Hippocampal formation (tissue), 2 donors: ENCODE measurements at places on chromosomes 6 and 20.
A peak's percentile ranks its signal among the peaks of the same experiment; 100 is the strongest.

DNA sequence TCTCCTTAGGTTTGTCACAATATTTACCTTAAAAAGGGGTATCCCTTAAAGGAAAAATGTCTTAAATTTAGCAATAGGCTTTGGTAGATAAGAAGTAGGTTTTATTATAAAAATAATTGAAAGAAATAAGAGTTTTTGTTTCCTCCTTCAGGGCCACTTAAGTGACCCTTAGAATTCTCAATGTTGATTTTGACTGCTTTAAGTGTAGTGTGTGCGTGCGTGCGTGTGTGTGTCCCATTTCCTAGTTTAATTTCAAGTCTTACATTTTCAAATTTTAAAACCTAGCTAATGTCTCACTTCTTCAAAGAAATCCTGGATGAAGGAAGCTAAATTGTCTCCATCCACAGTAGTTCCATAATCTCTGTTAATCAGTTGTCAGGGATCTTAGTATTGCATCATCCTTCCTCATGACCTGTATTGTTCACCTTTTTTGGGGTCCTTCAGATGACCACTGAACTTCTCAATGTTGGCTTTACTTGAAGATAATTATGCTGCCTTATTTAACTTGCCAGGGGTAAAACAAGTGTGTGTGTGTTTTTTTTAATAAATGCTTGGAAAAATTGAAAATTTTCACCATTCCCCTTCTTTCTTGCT, 50.7 kb upstream of the TFB1M start:
- DNase-seq, result no peak

GRCh38 chr6:123589973-123590372, 46.8 kb downstream of the TRDN start:
- no peak for DNase-seq

DNA sequence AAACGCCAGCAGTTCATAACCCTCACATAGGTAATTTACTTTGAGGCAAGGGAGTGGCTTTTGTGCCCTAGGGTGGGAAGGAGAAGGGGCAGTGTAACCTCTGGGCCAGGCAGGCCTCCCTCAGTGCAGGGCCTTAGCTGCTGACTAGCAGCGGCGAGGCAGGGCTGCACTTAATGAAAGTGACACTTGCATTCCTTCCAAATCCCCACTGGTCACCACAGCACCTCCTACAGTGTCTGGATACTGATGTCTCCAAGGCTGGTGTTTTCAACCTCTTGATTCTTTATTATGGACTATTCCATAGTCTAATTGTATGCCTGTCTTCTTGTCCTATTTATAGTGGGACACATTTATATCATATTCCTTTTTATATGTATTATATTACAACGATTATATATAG, 152.7 kb downstream of the LY86 start:
- DNase-seq, result no peak

DNA sequence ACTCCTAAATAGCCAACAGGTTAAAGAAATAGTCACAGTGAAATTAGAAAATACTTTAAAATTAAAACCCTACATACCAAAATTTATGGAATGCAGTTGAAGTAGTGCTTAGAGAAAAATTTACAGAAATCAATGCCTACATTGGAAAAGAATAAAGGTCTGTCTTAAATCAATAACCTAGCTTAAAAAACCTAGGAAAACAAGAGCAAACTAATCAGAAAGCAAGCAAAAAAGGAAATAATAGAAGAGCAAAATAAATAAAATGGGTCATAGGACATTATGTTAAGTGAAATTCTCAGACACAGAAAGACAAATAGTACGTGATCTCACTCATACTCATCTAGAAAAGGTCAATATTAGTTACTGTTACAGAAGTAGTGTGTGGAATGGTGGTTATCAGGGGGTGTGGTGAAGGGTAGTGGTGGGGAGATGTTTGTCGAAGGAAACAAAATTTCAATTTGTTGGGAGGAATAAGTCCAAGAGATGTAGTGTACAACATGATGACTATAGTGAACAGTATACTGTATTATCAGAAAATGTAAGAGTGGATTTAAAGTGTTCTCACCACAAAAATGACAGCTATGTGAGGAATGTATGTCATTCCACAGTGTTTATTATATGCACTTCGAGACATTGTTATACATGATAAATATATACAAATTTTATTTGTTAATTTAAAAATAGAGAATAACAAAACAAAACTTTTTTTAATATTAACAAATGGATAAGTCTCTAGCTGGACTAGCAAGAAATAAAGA, 423.6 kb downstream of the CDH26 start:
- DNase-seq, result no peak

DNA sequence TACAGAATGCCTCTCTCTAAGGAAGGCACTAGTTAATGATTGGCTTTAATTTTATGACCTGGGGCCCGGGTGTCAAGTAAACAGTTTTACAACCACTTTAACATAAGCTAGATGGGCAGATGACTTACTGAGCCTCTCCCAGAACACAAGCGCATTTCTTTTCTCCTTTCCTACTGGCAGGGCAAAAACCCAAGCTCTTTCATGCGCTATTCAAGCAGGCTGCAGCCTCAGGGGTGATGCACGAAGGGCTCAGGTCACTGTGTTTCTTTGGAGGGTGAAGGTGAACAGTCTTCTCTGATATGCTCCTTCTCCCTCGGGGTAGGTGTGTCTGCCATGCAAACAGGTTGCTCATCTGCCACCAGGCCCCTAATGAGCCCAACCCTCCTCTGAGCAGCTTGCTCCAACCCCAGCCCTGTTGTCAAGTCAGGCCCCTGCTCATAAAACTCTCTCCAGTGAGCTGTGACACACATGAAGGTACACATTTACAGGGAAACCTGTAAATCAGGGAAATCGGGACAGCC, 73.5 kb upstream of the CDH4 start:
- no peak for DNase-seq

DNA sequence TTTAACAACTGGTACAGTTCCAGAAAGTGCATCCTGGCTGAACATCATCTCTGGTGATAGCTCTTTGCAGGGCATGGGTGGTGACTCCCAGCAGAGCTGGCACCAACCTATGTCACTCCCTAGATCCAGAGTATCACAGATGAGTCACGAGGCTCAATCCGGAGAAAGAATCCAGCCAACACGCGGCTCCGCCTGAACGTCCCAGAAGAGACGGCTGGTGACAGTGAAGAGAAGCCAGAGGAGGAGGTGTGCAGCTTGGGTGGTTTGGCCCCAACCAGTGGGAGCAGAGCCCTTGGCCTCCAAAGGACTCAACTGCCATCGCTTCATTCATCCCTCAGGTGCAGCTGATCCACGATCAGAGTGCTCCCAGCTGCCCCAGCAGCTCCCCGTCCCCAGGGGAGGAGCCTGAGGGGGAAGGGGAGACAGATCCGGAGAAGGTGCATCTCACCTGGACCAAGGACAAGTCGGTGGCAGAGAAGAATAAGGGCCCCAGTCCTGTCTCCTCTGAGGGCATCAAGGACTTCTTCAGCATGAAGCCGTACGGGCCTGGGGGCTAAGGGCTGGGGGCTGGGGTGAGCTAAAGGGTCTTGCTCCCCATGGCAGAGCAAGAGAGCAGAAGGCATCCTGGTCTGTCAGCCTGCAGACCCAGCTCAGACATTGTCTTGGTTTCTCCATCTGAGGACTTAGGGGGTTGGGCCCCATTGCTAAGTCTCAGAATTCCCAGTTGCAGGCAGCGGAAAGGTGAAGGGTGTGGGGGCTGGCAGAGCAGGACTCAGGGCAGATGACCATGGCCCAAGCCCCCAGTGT, 27.2 kb downstream of the SLC12A5 start:
- DNase-seq, result no peak

GRCh38 chr6:143236151-143236798, 175.6 kb downstream of the AIG1 start:
- DNase-seq, result no peak

DNA sequence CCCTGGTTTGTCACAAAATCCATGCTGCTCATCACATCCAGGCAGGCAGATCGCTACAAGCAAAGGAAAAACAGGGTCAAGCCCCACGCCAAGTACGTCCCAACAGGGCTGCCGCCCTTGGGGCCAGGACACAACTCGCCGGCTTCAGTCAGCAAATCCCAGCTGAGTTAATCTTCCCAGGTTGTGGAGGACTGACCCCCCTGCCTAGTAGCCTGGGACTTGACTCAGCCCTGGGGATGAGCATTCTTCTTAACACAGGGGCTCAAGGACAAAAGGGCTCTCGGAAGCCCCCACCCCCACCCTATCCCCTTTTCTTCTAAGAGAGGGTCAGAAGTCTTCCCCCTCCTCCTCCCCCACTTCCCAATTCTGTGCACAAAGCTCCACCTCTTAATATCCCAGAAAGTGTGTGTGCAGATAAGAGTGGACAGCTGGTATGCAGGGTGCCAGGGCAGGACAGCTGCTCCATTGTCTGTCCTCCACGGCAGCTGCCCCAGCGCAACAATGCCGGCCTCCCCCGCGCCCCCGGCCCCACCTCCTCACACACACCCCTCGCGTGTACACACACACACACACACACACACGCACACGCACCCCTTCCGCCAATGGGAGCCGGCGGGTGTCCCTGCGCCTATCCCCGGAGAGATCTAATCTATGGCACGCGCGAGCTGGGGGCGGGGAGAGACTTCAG, 4.5 kb downstream of the DLL1 start:
- DNase-seq, result peak; percentile 64

GRCh38 chr20:23161968-23162696, 76.0 kb upstream of the CD93 start:
- DNase-seq, result no peak

- no peak for DNase-seq
Observed at GRCh38 chr6:111805511-111806164, 67.6 kb downstream of the FYN start.

DNA sequence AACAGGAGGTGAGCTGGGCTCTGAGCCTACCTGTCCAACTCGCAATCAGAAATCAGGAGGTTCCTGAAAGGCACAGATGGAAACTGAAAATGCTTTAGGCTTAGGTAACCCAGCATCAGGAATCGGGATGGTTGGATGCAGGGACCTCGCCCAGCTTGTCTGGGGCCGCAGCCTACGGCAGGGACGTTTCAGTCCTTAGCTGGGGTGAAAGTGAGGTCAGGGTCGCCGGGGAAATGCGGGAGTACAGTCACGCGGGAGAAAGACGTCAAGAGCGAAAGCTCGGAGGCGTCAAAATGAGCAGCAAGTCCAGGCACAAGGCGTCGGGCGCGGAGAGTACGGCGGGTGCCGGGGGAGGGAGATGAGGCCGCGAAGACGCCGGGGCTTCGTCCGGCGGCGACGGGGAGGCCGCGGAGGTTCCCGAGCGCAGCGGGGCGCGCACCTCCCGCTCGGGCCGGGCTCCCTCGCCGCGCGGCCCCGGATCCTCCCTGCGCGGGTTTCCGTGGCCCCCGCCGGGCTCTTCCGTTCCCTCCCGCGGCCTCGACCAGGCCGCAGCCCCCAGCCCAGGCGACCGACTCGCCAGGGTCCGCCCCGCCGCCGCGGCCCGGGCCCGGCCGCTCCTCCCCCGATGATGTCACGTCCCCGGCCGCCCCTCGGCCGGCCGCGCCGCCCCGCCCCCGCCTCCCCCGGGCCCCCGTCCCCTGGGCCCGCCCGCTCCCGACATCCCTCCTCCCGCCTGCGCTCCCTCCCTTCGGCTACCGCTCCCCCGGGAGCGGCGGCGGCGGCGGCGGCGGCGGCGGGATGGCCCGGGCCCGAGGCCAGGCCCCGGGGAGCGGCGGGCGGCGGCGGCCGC, at the start of gene EBF4:
Gene EBF4 (plus strand): TSS at position 745 of the 850 bp plus-strand sequence. CDS start 866 bp downstream, outside the sequence.
- peak; percentile 30 for DNase-seq

GRCh38 chr20:11952639-11953038, 34.9 kb downstream of the BTBD3 start:
- DNase-seq, result no peak

DNA sequence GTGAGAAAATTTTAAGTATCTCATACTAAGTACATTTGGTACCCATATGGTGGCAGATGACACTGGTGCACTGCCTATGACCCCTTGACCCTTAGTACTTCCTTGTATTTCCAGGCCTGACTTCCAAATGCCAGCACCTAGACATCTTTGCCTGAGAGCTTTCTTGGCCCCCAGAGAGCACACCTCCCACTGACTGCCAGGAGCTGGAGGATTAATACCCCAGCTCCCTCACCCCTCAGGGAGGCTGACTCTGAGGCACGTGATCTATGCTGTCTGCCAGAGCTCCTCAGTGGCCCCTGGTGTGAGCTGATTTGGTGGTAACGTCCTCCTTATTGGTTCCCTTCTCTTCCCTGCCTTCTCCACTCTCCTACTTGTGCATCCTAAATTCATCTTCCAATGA, 38.0 kb downstream of the BFSP1 start:
- no peak for DNase-seq

- no peak for DNase-seq
Observed at GRCh38 chr6:119129968-119130484, 51.6 kb upstream of the FAM184A start.

DNA sequence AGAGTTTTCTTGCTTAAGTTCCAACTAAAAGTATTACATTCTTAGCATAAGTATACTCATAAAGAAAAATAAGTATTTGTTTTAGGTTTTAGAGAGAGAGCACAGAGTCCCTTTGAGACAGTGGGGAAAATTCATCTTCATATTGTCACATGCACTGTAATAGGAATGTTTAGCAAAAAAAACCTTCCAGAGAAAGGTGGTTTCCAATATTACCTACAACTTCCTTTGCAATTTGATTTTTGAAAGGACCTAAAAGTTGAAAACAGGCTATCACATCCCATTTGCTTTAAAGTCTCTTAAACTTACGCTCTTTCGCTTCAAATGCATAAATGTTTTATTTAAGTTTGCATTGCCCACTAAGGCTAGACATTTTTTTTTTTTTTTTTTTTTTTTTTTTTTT, 86.4 kb downstream of the OPRM1 start:
- DNase-seq, result no peak

GRCh38 chr6:126747728-126748540, 370.5 kb upstream of the RSPO3 start:
- DNase-seq, result no peak

GRCh38 chr6:70210462-70210861, 92.4 kb downstream of the COL9A1 start:
- no peak for DNase-seq

DNA sequence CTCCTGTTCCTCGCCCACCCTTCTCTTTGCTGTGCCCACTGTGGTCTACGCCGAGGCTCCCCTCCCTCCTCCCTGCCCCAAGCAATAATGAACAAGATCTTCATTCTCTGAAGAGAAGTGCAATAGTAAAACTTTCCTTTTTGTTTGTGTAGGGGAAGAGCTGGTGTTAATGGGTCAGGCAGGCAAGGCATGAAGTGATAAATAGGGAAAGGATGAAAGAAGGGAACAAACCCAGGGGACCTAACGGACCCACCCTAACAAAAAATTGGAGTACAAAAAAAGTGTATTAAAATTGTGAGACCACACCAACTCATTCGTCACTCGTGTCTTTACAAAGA, 66.9 kb downstream of the ZBTB2 start:
- DNase-seq, result no peak
